ENCODE measurements at places on chromosomes 1 and 21.

DNA sequence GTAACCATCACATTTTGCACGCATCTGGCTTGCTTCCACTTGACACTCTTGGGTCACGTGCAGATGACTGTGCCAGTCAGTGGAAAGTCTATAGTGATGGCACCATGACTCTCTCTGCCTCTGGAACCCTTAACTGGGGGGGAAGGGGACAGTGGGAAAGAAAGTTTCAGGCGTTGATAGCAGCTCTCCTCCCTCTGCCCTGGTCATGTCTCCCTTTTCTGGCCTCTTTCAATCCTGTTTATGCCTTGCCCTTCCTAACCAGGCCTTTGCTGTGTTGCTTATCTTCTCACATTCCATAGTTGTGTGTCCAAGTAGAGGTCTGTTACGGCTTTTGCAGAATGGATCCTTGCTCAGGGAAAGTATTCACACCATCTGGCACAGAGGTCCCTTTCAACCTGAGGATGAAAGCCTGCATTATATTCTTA, 93.5 kb downstream of the NRDC start:
- no peak for DNase-seq

DNA sequence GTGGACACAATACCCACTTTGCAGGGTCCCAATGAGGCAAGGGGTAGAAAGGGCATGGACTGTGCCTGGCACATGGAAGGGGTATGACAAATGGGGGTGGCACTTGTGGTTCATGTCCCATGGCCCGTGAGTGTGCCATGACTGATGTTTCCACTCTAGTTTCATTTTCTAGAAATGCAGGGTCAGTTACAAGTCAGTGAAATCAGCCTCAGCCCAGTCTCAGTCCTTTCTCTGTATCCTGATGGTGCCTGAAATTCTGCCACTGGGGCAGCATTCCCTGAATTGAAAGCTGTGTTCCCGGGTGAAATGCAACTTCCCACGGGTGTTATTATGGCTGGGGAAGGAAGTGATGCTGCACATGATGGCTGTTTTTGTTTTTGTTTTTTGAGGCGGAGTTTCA, 110.8 kb upstream of the ZBTB40 start:
- no peak for DNase-seq

DNA sequence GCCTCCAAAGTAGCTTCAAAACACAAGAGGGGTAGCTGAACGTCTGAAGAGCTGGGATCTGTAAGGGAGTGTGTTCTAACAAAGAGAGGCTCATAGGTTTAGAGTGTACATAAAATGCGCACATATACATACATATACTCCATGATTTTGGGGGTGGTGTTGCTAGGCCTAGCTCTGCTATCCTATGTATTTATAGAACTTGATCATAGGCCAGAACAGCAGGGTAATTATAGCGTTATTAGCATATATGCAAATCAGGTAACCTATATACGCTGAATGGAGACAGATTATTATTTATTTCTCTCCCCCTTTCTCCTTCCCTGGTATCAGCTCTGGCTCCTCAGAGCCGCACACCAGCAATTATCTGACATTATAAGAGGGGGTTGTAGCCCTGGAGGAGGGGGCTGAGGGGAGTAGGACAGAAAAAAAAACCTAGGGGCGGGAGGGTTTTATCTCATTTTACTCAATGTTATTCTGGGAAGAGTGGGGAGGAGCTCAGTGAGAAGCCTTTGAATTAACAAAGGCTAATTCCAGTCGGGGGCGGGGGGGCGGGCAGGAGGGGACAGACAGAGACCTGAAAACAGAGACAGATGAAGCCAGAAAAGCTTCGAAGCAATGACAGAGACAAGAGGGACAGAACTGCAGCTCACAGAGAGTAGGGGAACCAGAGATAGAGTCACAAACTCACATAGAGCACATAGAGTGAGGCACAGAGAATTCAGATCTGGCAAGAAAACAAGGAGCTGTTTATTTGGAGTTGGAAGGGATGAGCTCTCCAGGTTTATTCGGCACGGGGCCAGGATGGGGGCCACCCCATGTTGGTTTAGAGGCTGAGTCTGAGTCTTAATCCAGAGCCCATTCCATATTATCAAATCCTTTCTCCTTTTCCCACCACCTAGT, 63.0 kb downstream of the RHBG start:
- DNase-seq = no peak

DNA sequence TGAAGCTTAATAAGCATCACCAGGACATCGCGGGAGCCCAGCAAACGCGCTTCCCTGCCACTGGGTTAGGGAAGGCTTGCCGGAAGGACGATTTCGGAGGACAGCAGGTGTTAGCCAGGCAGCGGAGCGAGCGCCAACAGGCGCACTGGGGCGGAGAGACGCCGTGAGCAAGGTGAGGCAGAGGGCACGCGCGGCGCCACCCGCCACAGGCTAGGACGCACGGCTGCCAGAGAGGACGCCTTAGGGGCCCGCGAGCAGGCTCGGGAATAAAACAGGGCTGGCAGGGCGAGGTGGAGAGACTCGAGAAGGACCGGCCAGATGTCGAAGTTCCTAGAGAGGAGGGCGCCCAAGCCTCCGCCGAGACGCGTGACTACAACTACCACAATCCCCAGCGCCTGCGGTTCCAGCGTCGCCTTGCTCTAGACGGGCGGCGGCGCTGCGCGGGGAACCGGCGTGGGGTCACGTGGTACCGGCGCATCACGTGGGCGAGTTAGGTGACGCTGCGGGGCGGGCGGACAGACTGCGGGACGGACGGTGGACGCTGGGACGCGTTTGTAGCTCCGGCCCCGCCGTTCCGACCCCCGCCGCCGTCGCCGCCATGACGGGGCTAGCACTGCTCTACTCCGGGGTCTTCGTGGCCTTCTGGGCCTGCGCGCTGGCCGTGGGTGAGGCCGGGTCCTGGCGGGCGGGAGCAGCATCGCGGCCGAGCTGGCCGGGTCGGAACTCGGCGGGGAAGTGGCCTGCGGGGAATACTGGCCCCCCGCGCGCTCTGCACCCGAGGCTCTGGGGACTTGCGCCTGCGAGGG, at the start of gene ATP6V0B:
TSS of gene ATP6V0B (plus strand) at position 518 of the 806 bp plus-strand sequence. CDS start at position 599, 81 bp downstream.
- DNase-seq = peak; percentile 94

DNA sequence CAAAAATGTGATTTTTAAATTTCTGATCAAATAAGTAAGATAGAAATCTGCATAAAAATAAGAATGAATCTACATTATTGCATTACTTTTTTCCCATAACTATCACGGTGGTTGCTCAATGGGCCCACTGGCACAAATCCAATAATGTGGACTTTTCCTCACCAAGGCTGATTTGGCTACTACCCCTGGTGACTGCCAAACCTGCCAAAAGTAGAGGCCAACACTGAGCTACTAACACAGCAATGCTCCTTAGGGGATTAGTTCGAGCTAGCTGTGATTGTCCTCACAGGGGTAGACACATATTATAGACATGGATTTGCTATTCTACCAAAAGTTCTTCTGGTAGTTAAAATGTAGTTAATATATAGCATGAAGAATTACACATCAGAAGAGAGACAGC, 107.7 kb upstream of the ZNHIT6 start:
- no peak for DNase-seq

DNA sequence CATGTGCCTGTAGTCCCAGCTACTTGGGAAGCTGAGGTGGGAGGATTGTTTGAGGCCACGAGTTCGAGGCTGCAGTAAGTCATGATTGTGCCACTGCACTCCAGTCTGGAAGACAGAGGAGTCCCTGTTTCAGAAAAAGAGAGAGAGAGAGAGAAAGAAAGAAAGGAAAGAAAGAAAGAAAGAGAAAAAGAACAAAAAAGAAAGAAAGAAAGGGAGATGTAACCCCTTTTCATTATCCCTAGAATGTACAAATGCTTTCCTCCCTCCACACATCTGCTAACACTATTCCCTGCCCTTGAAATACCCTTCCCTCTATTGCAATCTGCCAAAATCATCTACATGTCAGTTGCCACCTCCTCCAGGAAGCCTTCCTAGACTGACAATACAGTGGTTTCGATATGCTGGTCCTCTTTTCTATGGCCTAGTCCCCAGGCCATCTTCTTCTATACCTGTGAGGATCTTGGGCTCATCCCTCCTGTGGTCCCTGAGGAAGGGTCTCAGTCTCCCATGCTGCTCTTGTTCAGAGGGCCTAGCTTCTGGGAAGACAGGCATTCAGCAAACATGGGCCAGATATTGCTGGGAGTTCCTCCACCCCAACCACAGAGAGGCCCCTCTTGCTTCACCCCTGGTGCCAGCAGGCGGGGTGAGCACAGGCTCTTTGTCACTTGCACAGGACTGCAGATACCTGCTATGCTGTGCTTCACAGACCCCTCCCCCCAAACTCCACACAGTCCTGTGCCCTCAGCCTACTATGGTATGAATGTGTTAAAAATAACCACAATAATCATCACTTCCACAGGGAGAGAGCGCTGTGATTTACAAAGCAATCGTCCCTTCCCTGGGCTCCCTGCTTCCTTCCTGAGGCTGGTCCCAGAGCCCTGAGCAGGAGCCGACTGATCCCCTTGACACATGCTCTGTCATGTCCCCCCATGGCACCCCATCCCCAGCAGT, 14.1 kb downstream of the ADGRB2 start:
- DNase-seq = no peak

- DNase-seq = no peak
Measured at GRCh38 chr1:244313346-244313745, 138.4 kb downstream of the ADSS2 start.

DNA sequence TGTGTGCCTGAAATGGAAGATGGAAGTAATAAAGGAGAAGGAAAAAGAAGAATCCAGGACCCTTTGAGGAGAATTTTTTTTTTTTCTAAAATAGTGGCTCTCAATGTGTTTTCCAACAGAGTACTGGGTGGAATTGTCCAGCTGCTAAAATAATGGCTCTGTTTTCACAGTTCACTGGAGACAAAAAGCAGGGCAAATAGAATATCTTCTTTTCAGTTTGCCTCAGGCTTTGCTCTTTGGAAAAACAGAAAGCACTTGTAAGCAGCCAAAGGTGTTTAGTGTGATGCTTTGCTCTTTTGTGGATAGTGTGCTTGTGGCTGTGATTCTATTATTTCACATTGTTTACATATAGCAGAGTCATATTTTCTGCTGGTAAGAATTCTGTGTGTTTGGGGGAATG, 77.4 kb upstream of the MROH9 start:
- DNase-seq = no peak

DNA sequence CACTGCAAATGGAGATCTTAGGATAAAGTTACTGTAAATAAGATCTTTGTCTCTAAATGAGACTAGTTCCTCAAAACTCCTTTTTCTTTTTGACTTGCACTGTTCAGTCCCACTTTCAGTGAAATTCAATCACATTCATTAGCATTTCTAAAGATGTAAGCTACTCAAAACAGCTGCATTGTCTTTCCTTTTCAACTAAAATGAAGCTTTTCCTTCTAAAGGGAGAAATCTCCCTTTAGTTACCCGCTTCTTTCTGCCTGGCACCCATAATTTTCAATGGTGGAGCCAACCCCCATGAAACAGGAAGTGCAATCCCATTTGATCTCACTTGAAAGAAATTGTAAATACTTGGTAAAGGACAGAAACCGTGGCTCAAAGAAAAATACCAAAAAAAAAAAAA, 387.4 kb upstream of the PKN2 start:
- no peak for DNase-seq

DNA sequence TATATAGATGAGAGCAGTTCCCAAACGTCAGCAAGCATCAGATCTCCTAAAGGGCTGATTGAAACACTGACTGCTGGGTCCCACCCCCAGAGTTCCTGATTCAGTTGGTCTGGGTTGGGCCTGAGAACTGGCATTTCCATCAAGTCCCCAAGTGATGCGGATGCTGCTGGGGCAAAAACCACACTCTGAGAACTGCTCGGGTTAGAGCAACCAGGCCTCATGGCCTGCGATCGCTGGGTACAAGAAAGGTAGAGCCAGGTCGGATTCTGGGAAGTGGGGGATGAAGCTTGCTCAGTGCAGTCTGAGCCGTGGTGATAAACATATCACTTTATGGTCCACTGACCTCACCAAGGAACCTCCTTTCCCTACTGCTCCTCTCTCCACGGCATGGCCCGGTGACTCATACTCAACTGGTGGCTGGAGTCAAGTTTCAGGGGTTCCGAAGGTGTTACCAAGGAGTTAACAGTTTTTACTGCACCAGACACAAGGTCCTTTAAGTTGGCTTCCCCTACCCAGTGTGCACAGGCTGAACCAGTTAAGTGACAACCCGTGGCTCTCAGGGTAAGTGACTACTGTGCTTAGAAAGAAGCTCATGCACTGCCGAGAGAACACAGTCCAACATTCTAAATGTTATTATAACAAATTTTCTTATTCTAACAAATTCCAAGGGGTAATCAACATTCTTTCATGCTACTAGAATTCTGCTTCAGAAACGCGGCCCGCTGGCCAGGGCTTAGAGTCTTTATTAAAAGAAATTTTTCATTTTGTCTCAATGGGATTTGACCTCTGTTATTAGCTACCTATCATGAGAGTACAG, 153.5 kb downstream of the TGFBR3 start:
- no peak for DNase-seq

- peak; percentile 34 for DNase-seq
Measured at GRCh38 chr1:148362626-148363438, 120.3 kb downstream of the PPIAL4G start.

- no peak for DNase-seq
Measured at GRCh38 chr1:182120411-182121258, 59.1 kb upstream of the ZNF648 start.

- no peak for DNase-seq
Measured at GRCh38 chr1:71510725-71511124, 429.9 kb upstream of the ZRANB2 start.

DNA sequence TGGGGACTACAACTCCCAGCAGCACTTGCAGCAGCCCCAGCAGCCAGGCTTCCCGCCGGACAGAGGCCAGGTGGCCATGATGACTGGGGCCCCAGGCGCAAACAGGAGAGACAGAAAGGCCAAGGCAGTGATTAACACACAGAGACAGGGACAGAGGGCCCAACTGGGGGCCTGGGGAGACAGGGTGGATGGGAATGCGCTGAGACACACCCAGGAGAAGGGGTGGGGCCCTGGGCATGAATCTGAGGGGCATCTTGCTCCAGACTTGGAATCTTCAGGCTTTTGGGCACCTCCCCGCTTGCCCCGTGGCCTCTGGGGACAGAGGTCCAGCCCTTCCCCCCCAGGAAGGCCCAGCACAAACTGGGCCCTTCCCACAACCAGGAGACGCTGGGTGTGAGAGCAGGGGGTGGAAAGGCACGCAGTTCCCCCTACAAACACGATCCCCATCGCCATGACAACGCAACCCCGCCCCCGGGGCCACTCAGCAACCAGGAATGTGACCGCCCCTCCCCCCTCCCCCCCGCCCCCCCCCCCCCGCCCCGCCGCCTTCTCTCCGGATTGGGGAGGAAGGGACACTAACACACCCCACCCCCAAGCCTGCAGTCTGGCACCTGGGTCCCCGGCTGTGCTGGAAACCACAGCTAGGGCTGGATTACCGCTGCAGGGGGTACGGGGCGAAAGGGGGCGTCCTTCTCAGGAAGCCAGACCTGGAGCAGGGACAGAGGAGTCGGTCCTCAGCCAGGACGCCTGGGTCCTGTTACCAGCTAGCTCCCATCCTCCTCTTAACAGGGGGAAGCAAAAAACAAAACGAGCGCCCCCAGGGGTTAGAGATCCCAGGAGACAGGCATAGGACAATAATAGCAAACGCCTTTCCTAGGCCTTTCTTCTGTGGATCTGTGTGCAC, 4.5 kb downstream of the HDGF start:
- DNase-seq = no peak
